Endothelial cell (in vitro differentiated cells): ENCODE measurements at places on chromosomes 11 and 22. TPM values are rescaled to one million over a fixed set of nuclear protein-coding genes. Genes with fewer than 3 reads are reported as not detected.

- no peak for DNase-seq
These were observed 81.2 kb downstream of the WNT11 start for GRCh38 chr11:76124905-76125770.

- no peak for DNase-seq
These were observed 71.5 kb downstream of the SYN3 start for GRCh38 chr22:32986766-32987040.

Gene GLB1L2
- total RNA-seq, result 5.0 TPM

Gene ABCC8
- total RNA-seq, result not detected

Gene SCGB2A2
- not detected for total RNA-seq
